AG20443 (cell line): ENCODE measurements at places on chromosomes 5 and 9.

DNA sequence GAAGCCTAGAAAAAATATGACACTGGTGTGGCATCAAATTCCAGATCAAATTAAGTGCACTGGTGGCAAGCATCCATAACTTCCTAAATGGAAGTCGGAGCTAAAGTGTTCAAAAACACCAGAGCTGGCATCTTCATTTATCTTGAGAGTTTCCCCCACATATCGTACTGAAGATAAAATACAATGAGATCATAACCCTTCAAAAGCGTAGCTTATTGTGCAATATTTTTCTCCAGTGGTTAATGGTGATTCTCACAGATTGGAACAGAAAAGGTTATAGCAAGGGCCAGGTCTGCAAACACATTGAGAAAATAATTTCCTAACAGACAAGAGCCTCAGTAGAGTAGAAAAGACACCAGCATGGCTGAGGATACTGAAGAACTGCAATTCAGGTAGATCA is 147.6 kb downstream of the SEMA5A start:
- DNase-seq = no peak

GRCh38 chr5:178826216-178826615 is 33.5 kb upstream of the ZNF354B start:
- DNase-seq = no peak

DNA sequence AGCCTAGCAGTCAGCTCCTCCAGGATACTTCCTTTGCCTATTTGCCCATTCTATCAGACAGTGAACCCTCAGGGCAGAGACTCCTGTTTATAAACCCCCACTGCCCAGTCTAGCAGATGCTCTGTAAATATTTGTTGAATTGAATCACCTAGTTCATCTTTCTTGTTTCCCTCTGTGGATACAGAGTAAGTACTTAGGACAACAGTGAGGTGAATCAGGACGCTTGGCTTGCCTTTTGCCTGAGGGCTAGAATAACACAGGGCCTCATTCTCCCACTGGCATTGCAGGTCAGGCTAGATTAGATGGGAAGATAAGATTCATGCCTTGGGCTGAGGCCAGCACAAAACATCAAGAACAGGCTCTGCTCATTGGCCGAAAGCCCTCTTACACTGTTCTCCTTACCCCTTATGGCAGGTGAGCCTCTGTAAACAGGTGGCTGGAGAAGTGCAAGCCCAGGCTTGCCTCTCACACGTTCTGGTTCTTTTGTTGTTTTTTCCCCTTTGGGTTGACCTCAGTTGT is 22.2 kb downstream of the TNFSF8 start:
- no peak for DNase-seq

DNA sequence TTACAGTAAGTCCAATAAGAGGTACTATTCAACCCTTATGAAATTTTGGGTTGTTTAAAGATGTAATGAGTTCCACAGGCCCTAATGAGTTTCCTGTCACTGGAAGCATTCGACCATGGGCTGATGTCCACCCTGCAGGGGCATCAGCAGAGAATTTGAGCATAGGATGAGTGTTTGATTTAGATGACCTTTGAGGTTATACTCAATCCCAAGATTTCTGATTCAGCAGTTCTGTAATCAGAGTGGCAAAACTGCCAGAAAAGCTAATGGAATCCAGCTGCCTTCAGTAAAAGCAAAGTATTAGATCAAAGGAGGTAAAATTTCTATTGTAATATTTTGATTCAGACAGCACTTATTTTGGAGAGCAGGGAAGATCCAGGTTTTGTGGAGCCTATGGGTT is 68.3 kb downstream of the COX7C start:
- no peak for DNase-seq
